Activated naive CD4-positive, alpha-beta T cell (primary cell): ENCODE measurements at places on chromosomes 5 and 9.

GRCh38 chr5:91206734-91207133 lies 176.4 kb downstream of the ARRDC3 start:
- no peak for DNase-seq

DNA sequence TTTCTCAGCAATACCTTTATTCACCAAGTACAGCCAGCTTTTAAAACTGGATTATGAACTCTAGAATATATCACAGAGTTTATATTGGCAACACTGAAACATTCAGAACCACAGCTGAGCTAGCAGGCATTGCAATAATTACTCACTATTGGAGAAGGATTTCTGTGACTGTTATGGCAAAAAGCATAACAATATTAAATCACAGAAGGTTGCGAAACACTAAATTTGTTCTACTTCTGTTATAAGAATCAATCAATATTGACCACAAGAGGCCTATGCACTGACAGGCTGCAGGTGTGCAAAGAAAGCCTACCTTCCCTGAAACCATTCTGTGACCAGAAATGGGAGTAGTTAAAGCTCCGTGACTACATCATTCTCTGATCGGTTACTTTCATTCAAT lies 59.2 kb downstream of the AP3B1 start:
- DNase-seq = no peak

DNA sequence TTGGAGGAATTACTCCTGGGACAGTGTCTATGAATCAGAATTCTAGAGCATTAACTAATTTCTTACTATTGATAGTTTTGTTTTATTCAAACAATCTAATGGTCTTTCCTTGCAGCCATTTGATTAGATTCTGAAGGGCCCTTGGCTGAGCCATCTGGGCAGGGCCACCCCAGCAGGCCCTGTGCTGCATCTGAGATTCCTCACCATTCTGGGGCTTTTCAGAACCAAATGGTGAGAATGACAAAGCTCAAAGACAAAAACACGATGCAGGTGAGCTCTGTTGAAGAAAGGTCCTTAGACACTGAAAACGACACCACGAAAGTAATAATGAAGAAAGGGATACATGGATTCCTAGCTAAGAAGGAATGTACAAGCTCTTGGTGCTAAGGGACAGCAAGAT lies 321.0 kb upstream of the IRX4 start:
- DNase-seq = no peak

- no peak for DNase-seq
Measured at GRCh38 chr5:10451137-10451824, 9.6 kb downstream of the ROPN1L start.

GRCh38 chr5:138685193-138685745 lies 68.0 kb upstream of the CTNNA1 start:
- no peak for DNase-seq

GRCh38 chr9:21392270-21392669 lies 7.1 kb upstream of the IFNA2 start:
- no peak for DNase-seq

GRCh38 chr5:147619281-147619878 lies 109.5 kb upstream of the DPYSL3 start:
- no peak for DNase-seq
